Activated T-helper 2 cell treated with anti-CD3 and anti-CD28 coated beads, Interferon-gamma antibody, Interleukin-2, Interleukin-4, amounts not matched to agents 10 μg/mL and 5 μg/mL and 100 μg/mL, durations not matched to agents 14 hours and 24 hours and 36 hours (primary cell): ENCODE measurements at places on chromosomes 3 and 15.
A peak's percentile ranks its signal among the peaks of the same experiment; 100 is the strongest.

DNA sequence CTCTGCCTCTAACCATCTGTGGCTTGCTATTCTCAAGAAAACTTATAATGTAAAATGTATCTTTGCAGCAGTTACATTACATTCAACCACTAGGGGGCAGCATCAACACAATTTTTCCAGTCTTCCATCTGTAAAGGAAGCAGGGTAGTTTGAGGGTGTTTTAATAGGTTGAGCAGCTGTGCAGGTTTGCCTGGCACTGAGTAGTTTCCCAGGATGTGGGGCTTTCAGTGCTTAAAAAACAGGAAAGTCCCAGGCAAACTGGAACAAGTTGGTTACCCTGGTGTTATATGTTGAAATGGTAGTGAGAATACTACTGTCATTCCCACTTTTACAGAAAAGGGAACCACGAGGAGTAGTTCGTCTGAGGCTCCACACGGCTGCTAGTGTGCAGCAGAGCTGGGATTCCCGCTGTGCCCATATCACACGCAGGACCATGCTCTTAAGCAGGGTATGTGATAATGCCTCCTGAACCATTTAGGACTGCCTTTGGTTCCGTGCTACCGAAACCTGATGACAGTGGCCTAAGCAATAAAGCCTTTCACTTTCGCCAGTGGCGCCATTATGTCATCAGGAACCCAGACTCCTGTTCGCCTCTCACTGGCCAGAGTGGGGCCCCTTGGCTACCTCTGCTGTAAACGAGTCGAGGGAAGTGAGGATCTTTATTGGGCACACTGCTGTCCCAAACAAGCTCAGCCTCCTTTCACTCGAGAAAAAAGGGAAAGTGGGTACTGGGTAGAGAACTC is 64.7 kb upstream of the ZBTB38 start:
- peak; percentile 49 for DNase-seq

DNA sequence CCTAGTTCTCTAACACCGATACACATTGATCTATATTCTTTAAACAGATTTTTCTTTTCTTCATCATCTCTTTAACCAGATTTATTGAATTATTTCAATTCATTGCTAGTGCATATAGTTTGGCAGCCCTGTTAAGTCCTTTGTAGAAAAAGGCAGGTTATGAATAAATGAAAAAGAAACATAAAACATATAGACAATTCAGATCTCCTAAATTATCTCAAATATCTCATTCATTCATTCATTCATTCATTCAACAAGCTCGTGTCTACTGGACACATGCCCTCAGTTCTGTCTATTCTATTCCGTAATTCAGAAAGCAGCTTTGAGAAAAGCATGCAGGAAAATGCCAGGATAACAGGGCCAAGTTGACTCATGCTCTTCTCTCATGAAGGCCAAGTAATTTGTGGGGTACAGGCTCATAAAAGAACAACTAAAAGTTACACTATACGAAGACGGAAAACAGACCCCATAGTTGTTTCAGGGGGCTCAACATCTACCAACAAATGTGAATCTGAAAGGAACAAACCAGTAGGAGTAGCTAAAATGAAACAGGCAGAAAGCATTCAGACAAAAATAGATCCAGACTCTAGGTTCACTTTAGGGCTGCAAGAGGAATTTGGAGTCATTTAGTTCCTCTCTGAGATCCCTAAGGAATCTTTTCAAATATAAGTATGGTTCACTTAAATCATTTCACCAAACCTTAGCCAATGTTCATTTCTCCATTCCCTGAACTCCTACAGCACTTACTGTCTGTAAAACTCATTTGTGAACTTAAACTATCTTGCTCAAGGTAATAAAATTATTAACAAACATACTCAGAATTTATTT is 7.5 kb downstream of the ZNF148 start:
- DNase-seq: no peak

- DNase-seq: no peak
Observed at GRCh38 chr15:100281096-100281917, 60.5 kb downstream of the ADAMTS17 start.

- no peak for DNase-seq
Observed at GRCh38 chr15:89714775-89715174, 24.2 kb downstream of the WDR93 start.

DNA sequence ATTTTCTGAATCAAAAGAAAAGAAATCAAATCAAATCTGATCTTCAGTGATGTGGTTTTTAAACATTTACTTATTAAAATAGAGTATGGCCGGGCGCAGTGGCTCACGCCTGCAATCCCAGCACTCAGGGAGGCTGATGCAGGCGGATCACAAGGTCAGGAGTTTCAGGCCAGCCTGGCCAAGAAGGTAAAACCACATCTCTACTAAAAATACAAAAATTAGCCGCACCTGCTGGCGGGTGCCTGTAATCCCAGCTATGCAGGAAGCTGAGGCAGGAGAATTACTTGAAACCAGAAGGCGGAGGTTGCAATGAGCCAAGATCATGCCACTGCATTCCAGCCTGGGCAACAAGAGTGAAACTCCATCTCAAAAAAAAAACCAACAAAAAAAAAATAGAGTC is 169.1 kb downstream of the ULK4 start:
- no peak for DNase-seq

DNA sequence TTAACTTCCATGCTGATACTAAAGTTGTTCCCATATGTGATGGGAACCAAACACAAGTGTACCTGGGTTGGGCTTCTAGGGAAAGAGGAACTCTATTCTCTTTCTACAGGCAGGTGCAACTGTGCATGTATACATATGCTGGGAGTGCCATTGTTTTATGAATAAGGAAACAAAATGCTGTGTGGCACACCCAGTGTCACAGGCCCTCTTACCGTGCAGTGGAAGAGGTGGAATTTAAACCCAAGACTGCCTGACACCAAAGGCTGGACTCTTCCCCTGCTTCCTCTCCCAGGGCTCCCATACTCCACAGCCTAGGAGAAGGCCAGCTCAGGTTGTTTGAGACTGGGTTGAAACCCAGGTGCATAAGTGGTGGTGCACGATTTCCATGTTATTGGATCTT is 1.9 kb upstream of the FETUB start:
- no peak for DNase-seq

DNA sequence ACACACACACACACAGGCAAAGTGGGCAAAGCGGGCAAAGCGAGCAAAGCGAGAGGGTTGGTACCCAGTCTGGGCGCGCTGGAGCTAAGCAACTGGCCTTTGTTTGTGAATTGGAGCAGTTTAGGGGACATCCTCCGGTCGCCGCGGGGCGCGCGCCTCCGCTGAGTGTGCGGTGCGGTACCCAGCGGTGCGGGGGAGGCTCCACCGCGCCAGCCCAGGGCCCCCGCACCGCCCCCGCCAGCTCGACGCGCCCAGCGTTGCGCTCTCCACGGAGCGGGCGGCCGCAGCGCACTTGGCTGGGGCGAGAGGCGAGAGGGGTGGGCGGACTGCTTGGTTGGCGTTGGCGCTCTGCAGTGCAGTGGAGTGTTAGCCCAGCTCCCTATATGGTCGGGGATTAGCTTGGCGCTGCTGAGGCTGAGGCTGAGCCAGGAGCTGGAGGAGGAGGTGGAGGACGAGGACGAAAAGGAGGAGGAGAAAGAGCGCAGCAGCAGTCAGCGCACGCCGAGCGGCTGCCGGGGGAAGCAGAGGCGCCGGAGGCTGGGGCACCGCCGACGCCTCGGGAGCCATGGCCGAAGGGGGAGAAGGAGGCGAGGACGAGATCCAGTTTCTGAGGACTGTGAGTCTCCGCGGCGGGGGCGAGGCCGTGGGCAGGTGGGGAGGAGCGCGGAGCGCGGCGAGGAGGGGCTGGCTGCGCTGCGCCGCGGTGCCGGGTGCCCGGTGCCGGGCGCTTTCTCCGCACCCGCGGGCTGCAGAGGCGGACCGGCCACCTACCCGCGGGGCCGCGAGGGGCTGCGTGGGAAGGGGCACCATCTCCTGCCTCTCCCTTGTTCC is at the start of gene RYR3:
Gene RYR3 (plus strand): TSS at position 487 of the 831 bp plus-strand sequence. CDS start 79 bp downstream, at position 566.
- DNase-seq: no peak

GRCh38 chr15:41128174-41128902 is 12.3 kb upstream of the INO80 start:
- DNase-seq: no peak
